Ascending aorta (tissue), 2 donors: ENCODE measurements at places on chromosomes 1 and 21. TPM values are rescaled to one million over a fixed set of nuclear protein-coding genes. Genes with fewer than 3 reads are reported as not detected.

DNA sequence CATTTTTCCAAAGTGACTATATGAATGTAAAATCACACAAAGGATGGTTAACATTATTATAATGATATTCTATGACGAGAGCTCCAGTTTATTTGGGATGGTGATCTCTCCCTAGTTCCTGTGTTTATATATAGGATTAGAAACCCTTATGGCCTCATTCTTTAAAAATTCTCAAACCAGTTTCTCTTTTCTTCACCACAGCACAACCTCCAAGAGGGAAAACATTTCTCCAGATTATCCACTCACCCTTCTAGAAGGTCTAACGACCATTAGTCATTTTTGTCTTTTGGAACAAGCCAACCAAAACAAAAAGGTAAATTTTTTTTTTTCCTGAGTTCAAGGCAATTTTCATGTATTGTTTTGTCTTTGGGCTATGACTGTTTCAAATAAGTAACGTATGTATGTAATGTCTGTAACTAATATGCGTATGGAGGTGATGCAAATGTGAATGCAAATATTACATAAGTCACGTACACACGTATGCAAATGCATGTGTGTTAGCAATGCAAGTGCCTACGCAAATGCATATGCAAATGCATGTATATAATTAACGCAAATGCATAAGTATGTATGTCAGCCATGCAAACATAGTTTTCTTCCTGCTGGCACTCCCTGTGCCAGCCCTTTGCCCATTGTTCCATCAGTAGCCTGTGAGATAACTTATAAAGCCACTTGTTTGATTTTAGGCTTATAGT is 72.5 kb upstream of the MORC3 start:
- no peak for DNase-seq

DNA sequence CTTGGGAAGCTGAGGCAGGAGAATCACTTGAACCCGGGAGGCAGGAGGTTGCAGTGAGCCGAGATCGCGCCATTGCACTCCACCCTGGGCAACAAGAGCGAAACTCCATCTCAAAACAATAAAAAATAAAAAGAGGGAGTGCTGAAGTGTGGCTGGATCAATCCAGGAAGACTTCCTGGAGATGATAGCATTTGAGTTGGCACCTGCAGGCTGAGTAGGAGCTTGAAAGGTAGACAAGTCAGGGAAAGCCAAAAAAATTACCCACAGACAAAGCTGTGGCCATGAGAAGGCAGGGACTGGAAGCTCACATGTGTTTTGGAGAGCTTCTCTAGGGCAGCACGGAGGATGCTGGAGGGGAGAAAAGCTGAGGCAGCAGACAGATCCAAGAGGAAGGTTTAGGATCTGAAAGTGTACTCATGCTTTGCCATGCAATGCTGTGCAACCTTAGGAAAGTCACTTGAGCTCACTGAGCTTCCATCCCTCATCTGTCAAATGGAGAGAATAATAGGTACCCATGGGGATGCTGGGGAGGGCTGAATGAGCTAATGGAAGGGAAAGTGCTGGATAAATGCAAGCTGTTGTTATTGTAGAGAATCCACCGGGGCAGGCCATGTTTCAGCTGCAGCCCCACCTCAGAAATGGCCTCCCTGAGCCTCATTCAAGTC is 26.0 kb upstream of the SYNC start:
- no peak for DNase-seq

DNA sequence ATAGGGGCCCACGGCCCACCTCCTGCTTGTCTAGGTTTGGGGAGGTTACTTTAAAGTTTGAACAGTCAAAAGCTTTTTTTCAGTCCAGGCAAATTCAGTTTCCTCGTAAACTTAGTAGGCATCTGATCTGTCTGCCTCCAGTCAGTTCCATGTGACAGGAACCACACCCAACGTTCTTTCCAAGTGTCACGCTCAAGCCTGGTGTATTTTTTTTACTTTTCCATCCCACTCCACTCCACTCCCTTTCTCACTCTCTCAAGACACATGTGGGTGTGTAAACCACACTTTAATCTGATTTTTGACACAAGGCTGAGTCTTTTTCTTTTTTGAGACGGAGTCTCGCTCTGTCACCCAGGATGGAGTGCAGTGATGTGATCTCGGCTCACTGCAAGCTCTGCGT is 60.3 kb upstream of the GPR153 start:
- no peak for DNase-seq

- no peak for DNase-seq
Observed at GRCh38 chr1:181033799-181034451, at the start of gene MR1. TSS of gene MR1 (plus strand) at chr1:181033983. CDS start at chr1:181034008, 25 bp downstream.

- DNase-seq, result no peak
Observed at GRCh38 chr1:204340081-204340889, 19.4 kb downstream of the PLEKHA6 start.

GRCh38 chr1:44531785-44532566 is 126.9 kb downstream of the RNF220 start:
- no peak for DNase-seq

GRCh38 chr1:42214447-42214871 is 49.9 kb upstream of the GUCA2A start:
- DNase-seq, result no peak

DNA sequence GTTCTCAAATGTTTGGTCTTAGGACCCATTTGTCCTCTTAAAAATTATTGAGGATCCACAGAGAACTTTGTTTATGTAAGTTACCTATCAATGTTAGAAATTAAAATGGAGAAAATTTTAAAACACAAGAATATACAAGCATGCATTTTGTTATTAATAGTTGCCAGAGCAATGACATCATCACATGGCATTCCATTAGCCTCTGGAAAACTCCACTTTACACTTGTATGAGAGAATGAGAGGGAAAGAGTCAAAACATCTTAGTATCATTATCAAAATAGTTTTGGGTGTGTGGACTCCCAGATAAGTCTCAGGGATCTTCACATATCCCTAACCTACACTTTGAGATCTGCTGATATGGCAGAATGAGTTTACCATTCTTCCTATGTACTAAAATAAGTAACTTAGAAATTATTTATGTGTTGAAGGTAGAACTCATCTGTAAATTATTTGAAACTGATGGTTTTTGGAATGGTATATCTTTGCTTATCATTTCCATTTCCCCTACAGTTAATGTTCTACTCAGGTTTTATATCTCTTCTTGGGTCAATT is 48.8 kb downstream of the RNF220 start:
- no peak for DNase-seq

GRCh38 chr1:235049217-235049616 is 79.4 kb downstream of the TOMM20 start:
- no peak for DNase-seq

GRCh38 chr1:205928317-205928716 is 14.9 kb downstream of the SLC26A9 start:
- no peak for DNase-seq

DNA sequence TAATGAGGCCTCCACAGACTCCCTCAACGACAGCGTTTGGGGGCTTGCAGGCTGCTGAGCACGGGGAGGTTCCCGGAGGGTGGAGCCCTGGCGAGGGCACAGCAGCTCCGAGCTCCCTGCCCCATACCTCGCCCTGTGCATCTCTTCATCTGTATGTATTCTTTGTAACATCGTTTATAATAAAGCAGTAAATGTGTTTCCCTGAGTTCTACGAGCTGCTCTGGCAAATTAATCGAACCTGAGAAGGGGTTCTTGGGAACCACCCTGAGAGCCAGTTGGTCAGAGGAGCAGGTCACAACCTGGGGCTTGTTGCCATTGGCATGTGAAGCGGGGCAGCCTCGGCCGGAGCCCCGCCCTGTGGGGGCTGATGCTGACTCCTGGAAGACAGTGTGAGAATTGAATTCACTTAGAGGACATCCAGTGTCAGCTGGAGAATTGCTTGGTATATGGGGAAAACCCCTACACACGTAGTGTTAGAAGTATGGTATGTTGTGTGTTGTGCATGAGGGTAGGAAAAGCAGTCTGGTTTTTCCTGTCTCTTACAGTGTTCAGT is 11.5 kb downstream of the SLC37A1 start:
- no peak for DNase-seq

Gene C1orf87
- not detected for total RNA-seq

Gene RIPPLY3
- not detected for total RNA-seq

Gene SH3BGRL3
- 228 TPM for total RNA-seq

Gene FCGR3B
- not detected for total RNA-seq

Gene TNN
- total RNA-seq, result 0.11 TPM

Gene TRIM17
- not detected for total RNA-seq
